Activated T-helper 1 cell treated with anti-CD3 and anti-CD28 coated beads, Interleukin-2, amount 50 U/mL, for 16 hours (primary cell): ENCODE measurements at places on chromosomes 3 and 15.

- DNase-seq: no peak
These were observed 53.6 kb upstream of the GATA2 start for GRCh38 chr3:128546646-128547045.

GRCh38 chr15:40790718-40791117 is 16.2 kb upstream of the ZFYVE19 start:
- no peak for DNase-seq

- DNase-seq: no peak
These were observed 243.7 kb downstream of the SLC9A9 start for GRCh38 chr3:143604402-143605185.

GRCh38 chr3:61030469-61031035 is 220.7 kb downstream of the FHIT start:
- no peak for DNase-seq

DNA sequence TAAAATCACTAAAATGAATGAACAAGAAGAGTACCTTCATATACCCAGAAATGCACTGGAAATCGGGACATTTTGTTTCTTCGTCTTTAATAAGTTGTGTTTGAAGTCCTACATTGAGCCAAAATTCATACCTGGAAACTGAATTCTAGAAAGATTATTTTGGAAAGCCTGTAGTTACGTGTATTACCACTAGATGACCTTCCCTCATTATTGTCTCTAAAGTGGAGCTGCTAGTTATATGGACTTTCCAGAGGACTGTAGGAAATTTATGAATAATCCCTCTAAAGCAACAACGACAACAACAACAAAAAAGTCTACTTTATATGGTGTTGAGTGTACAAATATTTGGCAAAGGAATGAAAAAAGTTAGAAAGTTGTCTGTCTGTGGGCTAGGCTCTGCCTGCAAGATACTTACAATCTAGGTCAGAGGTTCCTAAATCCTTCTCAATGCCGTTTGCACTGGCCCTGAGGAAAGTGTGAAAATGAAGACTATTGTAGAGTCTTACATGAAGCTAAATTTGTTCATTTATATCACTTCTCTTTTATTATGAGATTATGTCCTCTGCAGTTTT is 234.8 kb upstream of the NR2E3 start:
- DNase-seq: no peak
